ENCODE measurements at places on chromosomes 1 and 21.

DNA sequence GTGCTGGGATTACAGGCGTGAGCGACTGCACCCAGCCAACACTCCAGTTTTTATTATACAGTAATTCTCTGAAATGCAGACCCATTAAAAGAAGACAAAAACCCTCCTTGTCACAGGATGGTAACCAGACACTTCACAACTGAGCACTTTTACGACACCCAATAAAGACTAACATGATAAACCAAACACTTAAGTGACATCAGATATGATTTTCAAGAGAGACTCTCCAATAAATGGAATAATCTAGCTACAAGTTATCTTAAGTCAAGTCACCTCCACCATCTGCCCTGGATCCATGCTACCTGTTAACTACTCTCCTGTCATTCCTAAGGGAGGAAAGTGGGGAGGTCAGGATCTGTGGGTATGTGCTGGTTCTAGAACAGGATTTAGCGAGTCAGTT lies 5.6 kb downstream of the GNG12 start:
- no peak for DNase-seq

- no peak for DNase-seq
Observed at GRCh38 chr1:200367841-200368534, 41.8 kb downstream of the ZNF281 start.

GRCh38 chr1:65457868-65458267 lies 37.4 kb downstream of the LEPR start:
- DNase-seq = no peak

DNA sequence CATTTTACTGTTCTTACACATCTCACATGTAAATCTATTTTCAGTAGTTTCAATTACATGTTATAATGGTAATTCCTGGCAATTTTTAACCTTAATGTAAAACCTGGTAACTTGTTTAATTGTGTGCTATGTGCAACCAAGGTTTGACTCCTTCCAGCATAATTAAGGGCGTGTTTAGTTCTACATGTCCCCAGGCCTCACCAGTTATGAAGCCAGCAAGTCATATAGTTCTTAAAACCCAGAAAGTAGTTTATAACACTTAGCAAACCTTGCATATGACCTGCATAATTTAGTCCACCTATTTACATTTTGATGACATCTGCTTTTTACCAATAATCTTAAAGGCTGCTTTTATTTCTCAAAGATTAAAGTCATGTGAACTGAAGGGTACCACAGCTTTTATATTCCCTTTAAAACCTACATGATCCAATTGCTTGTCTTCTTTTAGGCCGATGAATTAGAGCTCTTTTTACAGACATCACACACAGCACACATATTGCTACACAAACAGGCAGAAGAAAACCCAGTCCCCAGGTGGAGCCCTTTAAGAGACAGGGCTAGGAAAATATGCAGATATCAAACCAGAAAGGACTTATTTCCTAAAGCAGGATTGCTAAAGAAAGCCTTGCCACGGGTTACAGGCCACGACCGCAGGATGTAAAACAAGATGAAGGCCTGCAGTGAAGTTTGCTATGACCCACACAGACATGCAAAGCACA lies 23.2 kb upstream of the SYCP1 start:
- no peak for DNase-seq

DNA sequence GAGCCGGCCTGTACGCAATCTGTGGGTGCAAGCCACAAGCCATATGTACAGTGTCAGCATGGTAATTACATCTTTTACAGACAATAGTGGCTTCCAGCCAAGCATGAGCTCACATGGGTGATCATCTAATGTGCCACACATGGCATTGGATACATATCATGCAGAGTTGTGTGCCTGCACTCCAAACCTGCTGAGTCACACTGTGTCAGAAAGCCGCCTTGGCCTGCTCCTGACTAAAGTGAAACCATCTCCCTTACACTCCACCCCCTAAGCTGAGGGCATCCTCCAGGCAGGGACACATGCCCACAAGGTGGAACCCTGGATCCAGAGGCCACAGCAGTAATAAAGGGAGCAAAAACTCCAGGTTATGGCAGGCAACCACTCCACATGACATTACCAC lies 72.5 kb downstream of the KCNT2 start:
- DNase-seq = no peak

- no peak for DNase-seq
Observed at GRCh38 chr1:162128693-162129356, 59.3 kb downstream of the NOS1AP start.

GRCh38 chr1:87953732-87954344 lies 625.2 kb downstream of the LMO4 start:
- peak; percentile 59 for DNase-seq

DNA sequence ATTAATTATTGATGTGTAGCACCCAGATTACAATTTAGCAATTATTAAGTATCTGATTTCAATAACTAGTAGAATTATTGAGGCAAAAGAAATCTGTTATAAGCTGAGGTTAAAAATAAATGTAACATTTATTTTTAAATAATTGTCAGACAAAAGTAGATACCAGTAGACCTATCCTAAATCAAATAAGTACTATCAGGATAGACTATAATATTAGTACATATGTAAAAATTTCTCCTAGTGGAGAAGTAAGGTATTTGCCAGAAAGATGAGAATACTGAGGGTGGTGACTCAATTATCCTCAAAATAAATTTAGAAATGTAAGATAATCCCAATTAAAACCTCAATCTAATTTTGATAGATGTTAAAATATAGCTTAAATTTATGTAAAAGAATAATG lies 377.8 kb upstream of the CHRM3 start:
- DNase-seq = no peak

DNA sequence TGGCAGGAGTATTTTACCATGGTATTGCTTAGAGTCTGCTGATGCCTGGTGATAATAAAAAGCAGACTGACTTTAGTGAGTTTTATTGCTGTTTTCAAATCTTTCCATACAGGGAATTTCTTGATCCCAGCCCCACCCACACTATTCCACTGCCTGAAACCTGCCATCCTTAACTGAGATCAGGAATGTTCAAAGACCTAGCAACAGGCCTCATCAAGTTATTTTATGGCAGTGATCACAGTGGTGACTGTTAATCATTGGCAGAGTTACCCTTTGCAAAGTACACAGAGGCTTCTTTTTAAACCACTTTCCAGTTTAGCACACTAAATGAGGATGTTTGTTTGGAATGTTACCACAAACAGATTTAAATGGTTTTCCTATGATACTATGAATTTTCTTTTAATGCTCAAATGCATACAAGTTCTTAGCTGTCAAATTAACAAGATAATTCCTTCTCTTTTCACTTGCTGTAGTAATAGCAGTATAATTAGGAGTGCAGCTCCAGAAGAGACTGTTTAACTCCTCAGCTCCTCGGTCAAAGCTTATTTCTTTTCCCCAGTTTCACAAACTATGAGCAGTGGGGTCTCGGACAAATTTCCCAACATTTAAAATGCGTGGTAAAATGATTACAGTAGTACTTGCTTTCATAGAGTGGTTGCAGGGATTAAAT lies 69.9 kb upstream of the USP25 start:
- no peak for DNase-seq

GRCh38 chr1:55584526-55585401 lies 369.6 kb upstream of the USP24 start:
- DNase-seq = peak; percentile 52

- no peak for DNase-seq
Observed at GRCh38 chr1:161492827-161493226, 12.4 kb upstream of the FCGR2A start.

DNA sequence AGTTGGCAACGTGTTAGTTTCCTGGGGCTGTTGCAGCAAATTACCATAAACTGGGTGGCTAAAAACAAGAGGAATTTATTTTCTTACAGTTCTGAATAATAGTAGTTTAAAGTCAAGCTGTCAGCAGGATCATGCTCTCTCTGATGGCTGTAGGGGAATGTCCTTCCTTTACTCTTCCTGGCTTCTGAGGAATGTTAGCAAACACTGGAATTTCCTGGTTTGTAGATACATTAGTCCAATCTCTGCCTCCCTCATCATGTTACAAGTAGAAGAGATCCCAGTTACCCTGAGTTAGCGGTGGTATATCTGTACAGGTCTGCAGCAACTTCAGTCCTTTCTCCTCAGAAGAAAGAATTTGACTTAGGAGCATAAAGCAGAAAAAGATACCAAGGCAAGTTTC lies 2249.1 kb downstream of the NCAM2 start:
- DNase-seq = no peak

Measured in NCI-H1092 (cell line).